ENCODE measurements at places on chromosomes 3 and 15.

DNA sequence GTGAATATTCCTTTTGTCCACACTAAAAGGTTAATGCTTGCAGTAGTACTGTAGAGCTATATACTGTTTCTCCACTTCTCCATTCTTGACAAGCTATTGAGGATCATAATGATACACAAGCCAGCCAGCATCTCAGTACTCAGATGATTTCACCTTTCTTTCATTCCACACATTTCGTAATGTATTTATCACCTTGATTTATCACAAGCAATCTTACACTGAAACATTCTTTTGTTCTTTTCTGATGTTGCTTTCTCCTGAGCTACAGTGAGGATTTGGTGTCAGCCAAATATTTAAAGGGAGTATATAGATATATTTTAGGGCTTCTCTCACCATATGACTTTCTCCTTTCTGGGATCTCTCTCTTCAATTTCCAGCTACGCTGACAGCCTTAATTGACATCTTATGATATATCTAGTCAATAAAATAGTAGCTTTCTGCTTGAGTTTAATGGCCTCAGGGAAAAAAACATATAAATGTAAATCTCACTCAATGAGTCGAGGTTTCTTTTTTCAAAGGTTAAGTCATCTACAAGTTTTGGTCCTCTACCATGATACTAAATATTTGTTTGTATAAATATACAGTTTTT, 1327.0 kb downstream of the NSUN3 start:
- no peak for DNase-seq

DNA sequence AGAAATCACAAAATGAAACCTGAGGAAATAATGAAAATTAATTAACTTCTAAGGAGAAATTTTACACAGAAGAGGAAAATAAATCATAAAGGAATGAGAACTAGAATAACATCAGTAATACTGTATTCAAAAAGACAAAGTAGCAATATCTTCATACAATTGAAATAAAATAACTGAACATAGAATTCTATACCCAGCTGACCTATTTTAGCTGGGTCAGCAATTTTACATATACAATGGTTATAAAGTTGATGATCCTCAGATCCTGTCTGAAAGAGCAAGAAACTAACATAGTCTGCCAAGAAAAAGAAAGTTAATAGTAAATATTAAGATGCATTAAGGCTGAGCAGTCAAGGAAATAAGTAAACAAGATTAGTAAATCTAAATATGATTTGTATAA, 93.0 kb upstream of the P3H2 start:
- DNase-seq, result no peak

GRCh38 chr3:101548527-101549105, 13.1 kb upstream of the TRMT10C start:
- no peak for DNase-seq

DNA sequence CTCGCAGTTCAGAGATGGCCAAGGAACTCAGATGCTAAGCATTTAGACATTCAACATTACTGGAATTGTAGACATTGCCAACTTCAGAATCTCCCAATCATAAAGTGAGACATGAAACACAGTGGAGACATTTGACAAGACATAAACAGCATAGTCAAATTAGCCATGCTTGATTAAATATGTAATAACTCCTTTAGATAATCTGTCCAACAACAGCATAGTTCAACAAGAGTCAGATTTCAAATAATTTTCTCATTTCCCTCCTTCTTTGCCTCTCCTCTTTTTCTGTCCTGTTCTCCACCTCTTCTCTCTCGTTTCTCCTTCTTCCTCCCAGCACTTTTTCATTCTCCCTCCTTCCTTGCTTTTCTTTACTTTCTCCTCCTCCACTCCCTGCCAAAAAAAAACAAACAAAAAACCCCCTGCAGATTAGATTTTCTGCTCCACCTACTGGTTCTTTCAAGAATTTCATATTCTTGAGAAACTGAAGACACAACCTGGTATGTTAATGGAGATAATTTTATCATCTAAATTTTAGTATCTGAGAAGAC, 20.2 kb downstream of the CPOX start:
- DNase-seq, result no peak

GRCh38 chr15:72770673-72771328, 12.8 kb downstream of the ADPGK start:
- DNase-seq, result no peak

- DNase-seq, result no peak
Observed at GRCh38 chr3:139564294-139564861, 24.8 kb upstream of the RBP1 start.

- no peak for DNase-seq
Observed at GRCh38 chr15:88118035-88118434, 138.5 kb downstream of the NTRK3 start.

DNA sequence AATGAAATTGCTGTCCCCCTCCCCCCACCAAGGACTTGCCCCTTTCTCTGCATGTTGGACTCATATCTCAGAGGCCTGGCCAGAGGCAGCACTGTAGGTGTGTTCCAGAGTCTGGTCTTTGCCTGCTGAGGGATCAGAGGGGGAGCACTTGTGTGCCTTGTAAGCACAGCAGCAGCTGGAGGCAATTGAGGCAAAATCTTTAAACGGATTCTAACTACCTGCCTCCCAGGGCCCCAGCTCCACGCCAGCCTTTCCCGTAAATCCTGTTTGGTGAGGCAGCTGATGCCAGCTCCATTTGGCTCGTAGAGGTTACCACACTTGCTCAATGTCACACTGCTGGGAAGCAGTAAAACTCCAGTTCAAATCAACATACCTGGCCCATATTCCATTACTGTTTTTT, 2.3 kb upstream of the IDH2 start:
- no peak for DNase-seq

- no peak for DNase-seq
Observed at GRCh38 chr3:46464326-46465195, at the start of gene LTF. TSS of gene LTF (minus strand) at chr3:46464905. CDS start at chr3:46464867, 38 bp downstream.

GRCh38 chr3:98500019-98500418, 2.5 kb downstream of the OR5K2 start:
- DNase-seq, result no peak

DNA sequence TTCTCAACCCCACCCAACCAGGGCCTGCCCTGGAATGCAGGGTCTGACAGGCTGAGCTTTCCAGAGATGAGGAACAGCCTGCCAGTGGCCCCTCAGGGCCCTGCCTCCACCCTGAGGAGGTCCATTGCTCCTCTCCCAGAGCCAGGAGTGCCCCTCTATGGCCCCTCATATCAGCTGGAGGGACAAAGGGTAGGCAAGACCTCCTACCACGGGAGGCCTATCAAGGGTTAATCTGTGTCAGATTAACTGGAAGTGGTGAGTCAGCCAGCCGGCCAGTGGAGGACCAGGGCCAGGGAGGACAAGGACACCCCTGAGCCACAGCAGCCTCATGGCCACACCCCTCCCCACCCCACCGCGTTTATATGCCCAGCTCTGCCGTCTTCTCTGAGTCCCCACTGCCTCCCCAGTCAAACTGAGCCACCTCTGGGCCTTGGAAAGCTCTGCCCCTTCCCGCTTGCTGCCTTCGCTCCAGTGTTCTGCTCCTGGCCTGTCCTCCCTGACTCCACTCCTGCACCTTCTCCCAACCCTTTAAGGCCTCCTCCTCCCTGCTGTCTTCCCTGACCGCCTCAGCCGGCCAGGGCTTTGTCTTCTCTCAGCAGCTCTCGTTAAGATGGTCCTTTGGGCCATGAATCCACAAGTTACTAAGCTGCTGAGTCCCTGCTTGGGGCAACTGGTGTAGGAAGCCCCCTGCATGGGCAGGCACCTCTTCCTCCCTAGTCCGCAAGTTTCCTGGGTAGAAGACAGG, 6.5 kb downstream of the CCDC33 start:
- no peak for DNase-seq

- no peak for DNase-seq
Observed at GRCh38 chr3:179304605-179305004, 18.2 kb upstream of the ZNF639 start.

- DNase-seq, result no peak
Observed at GRCh38 chr3:73739791-73740453, 115.2 kb upstream of the PDZRN3 start.

DNA sequence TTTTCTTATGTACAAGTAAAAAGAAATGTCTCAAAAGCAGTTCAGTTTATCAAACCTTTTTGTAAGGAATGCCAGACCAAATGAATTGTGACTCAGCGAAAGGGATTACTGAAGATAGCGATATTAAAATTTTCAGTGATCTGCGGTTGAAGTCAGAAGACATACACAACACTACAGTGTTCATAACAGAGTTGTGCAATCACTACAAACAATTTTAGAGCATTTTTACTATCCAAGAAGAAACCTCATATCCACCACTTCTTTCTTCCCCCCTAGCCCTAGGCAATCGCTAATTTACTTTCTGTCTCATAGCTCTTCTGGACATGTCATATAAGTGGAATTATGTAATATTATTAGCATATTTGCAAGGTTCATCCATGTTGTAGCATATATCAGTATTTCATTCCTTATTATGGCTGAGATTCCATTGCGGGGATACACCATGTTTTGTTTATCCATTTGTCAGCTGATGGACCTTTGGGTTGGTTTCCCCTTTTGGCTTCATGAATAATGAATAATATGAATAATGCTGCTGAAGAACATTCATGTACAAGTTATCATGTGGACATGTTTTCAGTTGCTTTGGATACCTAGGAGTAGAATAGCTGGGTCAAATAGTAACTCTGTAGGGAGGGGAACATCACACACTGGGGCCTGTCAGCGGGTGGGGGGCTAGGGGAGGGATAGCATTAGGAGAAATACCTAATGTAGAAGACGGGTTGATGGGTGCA, 23.6 kb upstream of the ALPK3 start:
- DNase-seq, result no peak

GRCh38 chr3:172522871-172523818, at the start of gene TNFSF10:
TSS of gene TNFSF10 (minus strand) at chr3:172523430. CDS start at chr3:172523384, 46 bp downstream.
- peak; percentile 79 for DNase-seq

- DNase-seq, result no peak
Observed at GRCh38 chr3:153820035-153820434, 301.2 kb upstream of the ARHGEF26 start.

DNA sequence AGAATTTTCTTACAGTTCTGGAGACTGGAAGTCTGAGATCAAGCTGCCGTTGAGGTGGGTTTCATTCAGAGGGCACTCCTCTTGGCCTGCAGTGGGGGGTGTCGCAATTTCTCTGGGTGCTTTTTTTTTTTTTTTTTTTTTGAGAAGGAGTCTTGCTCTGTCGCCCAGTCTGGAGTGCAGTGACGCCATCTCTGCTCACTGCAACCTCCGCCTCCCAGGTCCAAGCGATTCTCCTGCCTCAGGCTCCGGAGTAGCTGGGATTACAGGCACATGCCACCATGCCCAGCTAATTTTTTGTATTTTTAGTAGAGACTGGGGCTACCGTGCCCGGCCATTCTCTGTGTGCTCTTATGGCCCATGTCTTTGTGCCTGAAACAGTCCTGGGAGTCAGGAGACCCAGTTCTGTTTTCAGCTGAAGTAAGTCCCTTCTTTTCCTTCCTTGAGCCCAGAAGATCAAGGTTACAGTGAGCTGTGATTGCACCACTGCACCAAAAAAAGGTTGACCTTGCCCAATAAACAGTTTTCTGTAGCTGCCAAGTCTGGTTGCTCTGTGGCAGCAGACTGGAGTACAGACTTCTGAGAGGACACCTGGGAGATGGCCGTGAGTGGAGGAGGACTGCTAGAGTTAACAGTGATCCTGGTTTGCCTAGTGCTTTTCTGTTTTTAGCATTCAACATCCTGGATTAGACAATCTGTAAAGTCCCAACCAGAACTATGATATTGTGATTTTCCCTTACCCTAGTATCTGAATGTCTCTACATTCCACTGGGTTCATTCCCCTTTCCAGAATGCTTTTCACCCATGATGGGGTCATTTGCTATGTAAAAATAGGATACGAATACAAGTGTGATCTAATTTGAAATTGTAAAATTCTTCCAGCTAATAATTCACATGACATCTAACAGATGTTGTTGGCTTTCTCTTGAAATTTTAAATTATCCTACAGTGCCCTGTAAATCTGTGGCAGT, 76.6 kb upstream of the RNF7 start:
- no peak for DNase-seq

DNA sequence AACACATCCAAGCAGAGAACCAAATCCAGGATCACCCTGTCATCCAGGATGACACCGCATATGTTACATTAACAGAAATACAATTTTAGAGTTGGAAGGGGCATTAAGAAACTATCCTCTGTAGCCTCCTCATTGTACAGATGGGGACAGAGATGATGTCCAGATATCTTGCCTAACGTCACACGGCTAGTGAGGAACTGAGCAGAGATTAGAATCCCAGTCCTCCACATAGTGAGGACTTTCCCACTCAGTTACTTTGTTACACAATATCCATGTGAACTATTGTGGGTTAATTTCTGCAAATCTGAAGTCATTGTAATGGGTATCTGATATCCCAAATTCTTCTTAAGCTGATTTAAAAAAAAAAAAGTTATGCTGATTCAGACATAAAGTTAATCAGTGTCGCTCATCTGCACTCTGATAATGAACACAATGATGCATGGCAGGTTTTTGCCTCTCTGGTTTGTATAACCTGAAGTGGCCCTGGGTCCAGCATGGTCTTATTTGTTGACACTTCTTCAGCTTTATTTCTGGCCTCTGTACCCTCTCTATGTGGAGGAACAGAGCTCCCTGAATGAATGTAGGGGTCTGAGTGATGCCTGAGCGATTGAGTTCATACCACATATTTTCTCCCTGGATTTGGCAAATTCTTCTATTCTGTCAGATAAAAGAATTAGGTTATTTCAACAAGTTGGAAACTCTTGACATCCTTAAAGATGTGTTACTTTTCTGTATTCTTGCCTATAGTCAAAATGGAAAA, 76.0 kb upstream of the LIMD1 start:
- DNase-seq, result no peak

DNA sequence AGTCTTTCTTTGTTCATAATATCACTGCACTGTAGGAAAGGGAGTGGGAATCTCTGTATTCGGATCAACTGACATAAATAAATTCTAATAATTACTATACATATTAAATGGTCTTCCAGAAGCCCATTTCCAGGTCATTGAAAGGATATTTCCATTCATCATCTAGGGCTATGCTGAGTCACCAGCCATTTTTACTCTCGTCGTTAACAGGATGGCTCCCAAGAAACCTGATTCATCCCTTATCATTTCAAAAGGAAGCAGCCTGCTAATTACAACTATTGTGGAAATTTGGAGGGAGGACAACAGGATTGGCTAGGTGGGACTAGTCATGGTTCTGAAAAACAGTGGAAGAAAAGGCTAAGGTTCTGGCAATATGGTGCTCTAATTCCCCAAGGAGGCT, 13.6 kb downstream of the GMNC start:
- no peak for DNase-seq

DNA sequence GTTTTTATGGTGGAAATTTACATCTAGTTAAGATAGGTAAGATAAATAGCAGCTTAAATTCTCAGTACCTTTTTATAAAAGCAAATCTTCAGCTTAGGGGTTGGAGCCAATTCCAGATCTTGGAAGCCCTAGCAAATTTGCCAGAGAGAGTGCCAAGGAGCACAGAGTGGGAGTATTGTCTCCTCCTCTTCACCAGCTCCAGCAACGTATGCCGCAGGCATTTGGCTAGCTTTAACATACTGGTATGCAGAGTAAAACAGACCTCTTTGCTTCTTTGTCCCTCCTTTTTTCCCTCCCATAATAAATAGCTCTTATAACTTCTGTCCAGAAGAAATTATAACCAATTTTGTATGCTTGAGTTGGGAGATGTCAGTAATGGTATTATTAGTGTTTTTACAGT, 140.4 kb downstream of the DIPK2A start:
- no peak for DNase-seq
